HFFc6 (cell line): ENCODE measurements at places on chromosomes 5 and 9.
A peak's percentile ranks its signal among the peaks of the same experiment; 100 is the strongest.

DNA sequence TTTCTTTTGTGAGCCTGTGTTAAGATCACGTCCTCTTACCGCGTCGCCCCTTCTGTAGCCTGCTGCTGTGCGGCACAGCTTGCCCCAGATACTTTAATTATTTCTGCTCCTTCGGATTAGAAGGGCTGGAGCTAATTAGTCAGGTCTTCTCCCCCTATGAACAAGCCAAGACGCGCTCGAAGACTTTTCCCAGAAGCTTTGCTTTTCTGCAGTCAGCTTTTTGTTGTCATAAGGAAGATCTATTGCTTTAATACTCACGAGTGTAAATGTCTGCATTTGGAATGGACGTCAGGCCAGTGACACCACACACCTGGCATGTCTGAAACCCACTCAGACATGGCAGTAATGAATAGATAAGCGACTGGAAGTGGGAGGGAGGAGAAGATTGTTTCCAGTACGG lies 37.0 kb downstream of the PRUNE2 start:
- H3K4me3 ChIP-seq, result peak overlapping the region; percentile 31; the same call in 1 of the 2 replicates
- H3K27ac ChIP-seq, result no peak overlapping the region
- DNase-seq, result no peak
- H3K36me3 ChIP-seq, result no peaks in the 10 kb centered on the region
- peaks cover 57% of the 10 kb centered on the region for H3K4me1 ChIP-seq

GRCh38 chr5:150192462-150192861 lies 2.6 kb downstream of the SLC6A7 start:
- H3K27ac ChIP-seq, result no peak overlapping the region
- H3K4me3 ChIP-seq, result no peak overlapping the region
- peaks cover 52% of the 10 kb centered on the region for H3K27me3 ChIP-seq
- H3K36me3 ChIP-seq, result no peaks in the 10 kb centered on the region
- DNase-seq, result no peak

- H3K4me1 ChIP-seq, result no peaks in the 10 kb centered on the region
- DNase-seq, result no peak
- no peaks in the 10 kb centered on the region for H3K36me3 ChIP-seq
- H3K27ac ChIP-seq, result no peak overlapping the region
- no peak overlapping the region for H3K4me3 ChIP-seq
Measured at GRCh38 chr9:38765101-38765500, 45.2 kb upstream of the FAM240B start.

GRCh38 chr9:20980832-20981455 lies 50.5 kb downstream of the HACD4 start:
- H3K27ac ChIP-seq, result peak overlapping the region; percentile 76
- peaks cover 13% of the 10 kb centered on the region for H3K36me3 ChIP-seq
- H3K4me3 ChIP-seq, result peak overlapping the region; percentile 74
- H3K27me3 ChIP-seq, result no peaks in the 10 kb centered on the region

DNA sequence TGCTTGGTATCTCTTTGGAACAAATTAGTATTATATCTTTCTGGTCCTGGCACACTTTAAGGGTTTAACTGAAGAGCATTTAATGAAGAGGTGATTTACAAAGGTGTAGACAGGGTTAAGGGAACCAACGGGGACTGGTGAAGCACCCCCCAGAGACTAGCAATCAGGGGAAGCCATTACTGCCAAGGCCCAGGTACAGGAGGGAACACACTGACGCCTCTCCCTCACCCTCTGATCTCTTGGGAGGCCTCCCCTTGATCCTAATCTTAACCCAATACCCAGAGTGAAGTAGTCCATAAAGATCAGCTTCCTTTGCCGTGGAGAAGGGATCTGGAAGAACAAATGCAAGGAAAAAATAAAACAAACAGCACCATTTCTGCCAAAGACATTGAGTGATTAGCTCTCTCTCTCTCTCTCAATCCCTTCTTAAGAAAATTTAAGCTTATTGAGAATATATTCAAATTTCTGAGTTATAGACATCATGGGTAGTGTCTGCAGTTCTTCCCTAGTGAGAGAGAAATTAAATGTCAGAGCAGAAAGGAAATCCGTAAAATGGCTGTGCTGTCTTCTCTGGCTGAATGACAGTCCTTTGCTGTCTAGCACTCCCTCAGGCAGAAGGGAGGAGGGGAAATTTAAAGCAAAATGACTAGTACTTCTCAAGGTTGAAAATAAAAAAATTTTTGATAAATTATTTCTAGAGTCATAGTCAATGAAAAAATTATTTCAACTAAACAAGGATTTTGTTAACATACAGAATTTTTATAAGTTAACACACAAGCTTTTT lies 20.0 kb downstream of the F2R start:
- peak overlapping the region; percentile 31; the same call in 1 of the 2 replicates for H3K27ac ChIP-seq
- DNase-seq, result no peak
- peaks cover 27% of the 10 kb centered on the region for H3K36me3 ChIP-seq

DNA sequence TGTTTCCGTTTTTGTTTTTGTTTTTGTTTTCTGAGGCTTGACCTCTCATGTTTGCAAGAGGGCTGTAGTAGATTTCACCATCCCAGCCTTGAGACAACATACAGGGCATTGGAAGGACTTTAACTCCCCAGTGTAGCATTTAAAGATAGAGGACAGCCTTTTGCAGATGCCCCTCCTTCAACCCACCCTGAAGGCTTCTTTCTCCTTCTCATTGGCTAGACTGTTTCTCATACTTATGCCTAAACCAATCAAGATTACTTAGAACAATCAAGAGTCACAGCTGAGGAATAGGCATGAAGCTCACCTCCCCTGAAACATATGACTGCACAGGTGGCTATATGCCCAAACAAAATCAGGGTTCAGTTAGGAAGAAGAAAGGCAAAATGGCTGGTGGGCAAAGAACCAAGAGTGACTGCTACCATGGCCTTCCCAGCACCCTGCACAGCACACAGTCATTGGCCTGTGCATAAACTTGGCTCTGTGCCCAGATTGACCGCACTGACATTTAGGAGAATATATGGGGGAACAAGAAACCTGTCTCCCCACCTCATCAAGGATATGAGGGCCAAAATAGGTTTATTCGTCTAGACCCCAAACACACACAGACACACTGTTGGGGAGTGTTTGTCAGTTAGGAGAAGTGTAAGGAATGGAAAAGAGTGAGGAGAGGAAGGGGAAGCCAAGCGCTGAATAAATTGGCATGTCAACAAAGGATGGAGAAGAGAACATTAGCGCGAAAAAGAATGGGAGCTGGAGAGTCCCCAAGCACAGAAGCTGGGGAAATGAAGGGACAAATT lies 137.3 kb upstream of the RANBP3L start:
- no peak for DNase-seq
- H3K4me3 ChIP-seq, result no peak overlapping the region
- peaks cover 24% of the 10 kb centered on the region for H3K27me3 ChIP-seq
- no peaks in the 10 kb centered on the region for H3K36me3 ChIP-seq

- H3K4me1 ChIP-seq, result peaks cover 12% of the 10 kb centered on the region
- DNase-seq, result no peak
- H3K36me3 ChIP-seq, result peaks cover 32% of the 10 kb centered on the region
- no peak overlapping the region for H3K27ac ChIP-seq
Measured at GRCh38 chr5:93571114-93571949, 9.7 kb downstream of the NR2F1-AS1 start.

DNA sequence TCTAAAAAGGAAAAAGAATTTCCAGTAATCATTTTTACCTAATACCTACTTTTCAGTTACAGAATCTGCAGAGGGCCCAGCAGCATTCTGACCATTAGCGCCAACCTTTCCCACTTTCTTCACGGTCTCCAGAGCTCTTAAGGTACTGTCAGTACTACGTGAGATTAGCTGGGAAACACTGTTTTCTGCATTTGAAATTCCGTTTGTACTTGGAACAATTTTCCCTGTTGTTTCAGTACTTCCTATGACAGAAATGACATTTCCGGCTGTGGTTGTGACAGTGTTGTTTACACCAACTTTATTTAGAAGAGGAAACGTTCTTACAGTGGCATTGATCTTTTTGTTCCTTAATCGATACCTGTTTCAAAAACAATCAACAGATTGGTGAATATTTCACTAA lies 36.9 kb upstream of the PDCL start:
- DNase-seq, result no peak
- no peak overlapping the region for H3K4me3 ChIP-seq
- H3K27ac ChIP-seq, result no peak overlapping the region
- H3K27me3 ChIP-seq, result no peaks in the 10 kb centered on the region
- peaks cover 14% of the 10 kb centered on the region for H3K4me1 ChIP-seq

DNA sequence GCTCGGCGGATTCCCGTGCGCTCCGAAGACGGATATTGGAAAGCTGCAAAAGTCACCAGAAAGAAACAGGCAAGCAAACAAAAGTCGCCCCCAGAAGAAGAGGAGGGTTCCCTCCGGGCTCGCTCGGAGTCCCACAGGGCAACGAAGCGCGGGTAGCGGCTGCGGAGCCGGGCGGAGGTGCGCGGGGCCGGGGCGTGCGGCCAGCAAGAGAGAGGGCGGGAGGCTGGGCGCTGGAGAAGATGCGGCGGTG lies at the start of gene FBN2:
Gene FBN2 (minus strand): TSS at position 246 of the 250 bp plus-strand sequence. CDS start 642 bp downstream, outside the sequence.
- peak within 1 kb of the TSS; percentile 95 for H3K4me3 ChIP-seq
- no peaks in the 10 kb centered on the region for H3K27me3 ChIP-seq
- peaks cover 33% of the 10 kb centered on the region for H3K4me1 ChIP-seq
- DNase-seq, result no peak
- peak within 1 kb of the TSS; percentile 78 for H3K27ac ChIP-seq
- peaks cover 22% of the 10 kb centered on the region for H3K36me3 ChIP-seq

DNA sequence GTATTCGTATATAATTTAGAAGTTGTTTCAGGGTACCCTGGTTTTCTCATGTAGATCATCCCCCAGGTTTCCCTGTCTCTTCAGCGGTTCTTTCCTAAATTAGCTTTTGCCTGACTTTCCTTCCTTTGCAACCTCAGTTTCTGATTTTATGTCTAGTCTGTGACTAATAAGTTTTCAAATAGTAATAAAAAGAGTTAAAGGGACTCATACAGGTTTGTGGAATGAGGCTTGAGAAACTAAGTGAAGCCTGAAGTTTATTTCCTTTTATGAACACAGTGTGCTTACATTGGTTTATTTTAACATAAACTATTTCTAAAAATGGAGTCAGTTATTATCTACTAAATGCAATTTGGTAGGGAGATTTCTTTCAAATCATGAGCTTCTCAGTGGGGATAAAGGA lies 96.8 kb downstream of the TRIO start:
- H3K36me3 ChIP-seq, result peaks cover 7% of the 10 kb centered on the region; the same call in 1 of the 2 replicates
- H3K27ac ChIP-seq, result peak overlapping the region; percentile 67
- H3K27me3 ChIP-seq, result peaks cover 4% of the 10 kb centered on the region; the same call in 1 of the 2 replicates
- H3K4me3 ChIP-seq, result peak overlapping the region; percentile 54
- DNase-seq, result no peak

DNA sequence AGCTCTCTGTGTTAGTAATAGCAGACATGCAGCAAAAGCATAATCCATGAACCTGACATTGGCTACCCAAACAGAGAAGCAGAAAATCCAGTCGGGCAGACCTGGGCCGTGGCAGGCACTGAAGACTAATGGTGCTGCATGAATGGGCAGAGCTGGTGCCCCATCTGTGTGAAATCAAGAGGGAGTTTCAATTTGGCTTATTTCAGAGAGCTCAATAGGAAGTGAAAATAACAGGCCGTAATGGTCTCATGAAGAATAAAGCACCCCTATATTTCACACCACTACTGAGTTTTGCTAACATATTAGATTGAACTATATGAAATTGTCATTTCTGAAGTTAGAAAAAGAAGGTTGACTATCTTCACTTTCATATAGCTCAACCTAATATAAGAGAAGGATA lies 149.7 kb downstream of the ENC1 start:
- H3K36me3 ChIP-seq, result no peaks in the 10 kb centered on the region
- no peaks in the 10 kb centered on the region; the same call in 1 of the 2 replicates for H3K27me3 ChIP-seq
- H3K4me1 ChIP-seq, result peaks cover 23% of the 10 kb centered on the region; the same call in 1 of the 2 replicates
- no peak for DNase-seq
- H3K4me3 ChIP-seq, result no peak overlapping the region
- no peak overlapping the region for H3K27ac ChIP-seq

DNA sequence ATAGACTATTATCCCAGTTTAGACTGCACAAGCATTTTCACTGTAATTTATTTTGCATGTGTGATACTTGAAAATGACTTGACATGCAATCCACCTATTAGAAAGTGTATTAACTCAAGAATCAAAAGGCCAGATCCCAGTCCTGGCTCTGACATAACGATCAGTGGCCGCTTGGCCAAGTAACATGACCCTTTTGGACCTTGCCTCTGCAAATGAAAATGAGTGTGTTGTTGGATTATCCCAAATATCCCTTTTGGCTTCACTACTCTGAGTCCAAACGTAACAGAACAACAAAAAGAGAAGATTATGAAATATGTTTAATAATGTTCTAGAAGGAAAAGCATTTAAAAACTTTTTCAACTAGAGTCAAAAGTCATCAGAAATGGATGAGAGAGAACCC lies 19.0 kb downstream of the DMGDH start:
- H3K4me3 ChIP-seq, result no peak overlapping the region
- no peaks in the 10 kb centered on the region for H3K36me3 ChIP-seq
- H3K27ac ChIP-seq, result no peak overlapping the region
- DNase-seq, result no peak
- H3K27me3 ChIP-seq, result peaks cover 23% of the 10 kb centered on the region

DNA sequence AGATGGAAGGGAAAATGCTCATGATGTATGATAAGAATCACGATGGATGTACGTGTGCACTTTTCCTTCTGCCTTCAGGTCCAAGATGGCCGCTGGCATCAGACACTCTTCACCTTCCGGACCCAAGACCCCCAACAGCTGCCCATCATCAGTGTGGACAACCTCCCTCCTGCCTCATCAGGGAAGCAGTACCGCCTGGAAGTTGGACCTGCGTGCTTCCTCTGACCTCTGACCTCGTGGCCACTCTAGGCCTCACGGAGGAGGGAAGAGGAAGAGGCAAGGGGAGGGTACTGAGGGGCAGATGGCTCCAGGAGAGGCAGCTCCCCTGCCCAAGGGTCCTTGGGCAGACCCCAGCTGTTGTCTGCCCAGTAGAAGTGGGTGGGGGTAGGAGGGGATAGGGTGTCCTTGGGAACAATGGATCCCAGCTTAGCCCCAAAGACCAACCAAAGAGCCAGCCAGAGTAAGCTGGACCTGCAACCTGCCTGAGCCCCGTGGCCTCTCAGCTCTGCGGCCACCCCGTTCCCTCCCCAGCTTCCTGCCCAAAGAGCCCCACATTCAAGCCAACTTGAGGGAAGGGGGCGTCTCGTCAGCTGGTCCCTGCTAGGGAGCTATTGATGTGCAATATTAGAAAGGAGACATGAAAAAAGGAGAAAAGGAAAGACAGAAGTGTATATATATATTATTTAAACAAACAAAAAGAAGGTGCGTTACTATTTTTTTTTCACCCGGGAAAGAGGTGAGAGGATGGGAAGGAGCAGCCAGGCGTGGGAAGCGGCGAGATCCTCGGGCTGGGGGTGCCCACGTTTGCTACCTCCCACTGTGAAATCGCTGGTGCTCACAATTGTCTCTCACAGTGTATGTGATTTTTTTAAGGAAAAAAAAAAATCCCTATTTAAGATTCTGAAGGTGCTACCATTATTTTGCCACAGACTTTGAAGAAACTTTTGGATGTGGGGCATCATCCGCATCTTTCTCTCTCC lies 12.1 kb upstream of the ORM1 start:
- no peak overlapping the region for H3K4me3 ChIP-seq
- H3K4me1 ChIP-seq, result peaks cover 5% of the 10 kb centered on the region; the same call in 1 of the 2 replicates
- DNase-seq, result no peak
- H3K27me3 ChIP-seq, result peaks cover 8% of the 10 kb centered on the region; the same call in 1 of the 2 replicates
- peaks cover 23% of the 10 kb centered on the region for H3K36me3 ChIP-seq
